ENCODE measurements at places on chromosomes 4 and X.

- DNase-seq: no peak
These were observed 30.8 kb downstream of the BLOC1S4 start for GRCh38 chr4:6746721-6747293.

GRCh38 chrX:109635146-109635545 is 10.2 kb upstream of the KCNE5 start:
- DNase-seq: no peak

GRCh38 chr4:145316897-145317574 is 136.6 kb upstream of the OTUD4 start:
- DNase-seq: no peak

- no peak for DNase-seq
These were observed 28.7 kb upstream of the MAP3K15 start for GRCh38 chrX:19543951-19544381.

DNA sequence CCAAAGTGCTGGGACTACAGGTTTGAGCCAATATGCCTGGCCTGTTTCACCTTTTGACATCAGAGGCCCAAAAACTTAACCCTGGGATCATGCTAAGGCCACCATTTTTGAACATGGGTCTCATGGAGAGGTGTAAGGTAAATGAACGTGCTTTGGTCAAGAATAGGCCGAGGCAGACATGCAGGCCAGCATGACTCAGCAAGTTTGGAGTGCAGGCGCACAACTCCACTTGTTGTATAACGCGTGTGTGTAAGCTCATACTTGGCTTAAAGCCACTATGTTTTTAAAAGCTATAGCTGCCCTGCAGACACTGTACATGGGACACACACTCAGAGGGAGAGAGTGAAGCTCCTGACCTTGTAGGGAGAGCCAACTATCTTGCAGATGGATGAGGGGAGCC is 43.8 kb upstream of the HPSE start:
- no peak for DNase-seq

DNA sequence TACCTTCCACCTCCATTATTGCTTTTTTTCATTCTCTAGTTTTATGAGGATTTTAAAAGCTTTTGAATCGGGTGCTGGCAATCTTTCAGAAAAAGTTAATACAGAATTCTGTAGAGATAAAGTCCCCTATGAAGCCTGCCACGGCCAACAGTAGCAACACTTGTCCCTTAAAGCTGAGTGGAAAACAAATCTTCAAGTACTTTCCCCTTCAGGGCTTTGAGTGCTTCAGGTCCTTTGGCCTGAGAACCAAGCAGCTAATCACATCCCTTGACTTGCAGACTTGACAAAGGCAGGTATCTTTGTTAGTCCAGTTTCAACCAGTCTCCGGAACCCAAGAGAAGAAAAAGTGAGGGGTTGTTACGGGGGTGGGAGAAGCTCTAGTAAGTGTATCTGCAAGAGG is 144.4 kb downstream of the ATG4A start:
- DNase-seq: no peak

DNA sequence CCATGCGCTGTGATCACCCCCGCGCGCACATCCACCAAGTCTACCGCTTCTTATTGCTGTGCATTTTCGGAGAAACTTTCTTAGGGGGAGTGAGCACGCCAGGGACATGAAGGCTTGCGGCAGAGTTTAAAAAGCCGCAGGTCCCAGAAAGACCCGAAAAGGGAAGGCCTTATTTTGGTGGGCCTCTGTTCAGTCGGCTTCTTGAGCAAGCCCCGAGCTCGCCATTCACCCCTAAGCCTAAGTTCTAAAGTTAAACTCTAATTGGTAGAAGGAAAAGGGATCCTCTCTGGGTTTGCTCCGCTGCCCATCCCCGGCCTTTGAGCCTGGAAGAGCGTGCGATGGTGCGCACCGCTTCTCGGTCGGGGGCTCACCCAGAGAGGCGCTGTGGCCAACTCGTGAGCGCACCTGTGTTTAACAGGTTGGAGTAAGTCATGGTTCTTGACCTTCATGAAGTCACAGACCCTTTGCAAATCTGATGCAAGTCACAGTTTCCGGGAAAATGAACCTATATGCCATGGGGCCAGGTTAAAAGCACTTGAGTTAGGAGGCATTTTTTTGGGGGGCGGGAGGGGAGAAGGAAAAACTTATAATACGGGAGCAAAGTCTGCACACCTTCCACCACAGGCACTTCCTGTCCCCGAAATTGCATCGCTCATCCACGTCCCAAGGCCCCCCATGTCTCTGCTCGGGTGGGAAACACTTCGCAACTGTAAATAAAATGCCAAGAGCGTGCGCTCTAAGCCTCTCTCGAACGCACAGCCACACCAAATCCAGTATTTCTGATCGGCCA is 1.9 kb downstream of the PHOX2B start:
- DNase-seq: no peak

Measured in activated T-helper 9 cell treated with anti-CD3 and anti-CD28 coated beads, Interleukin-2, amount 50 U/mL, for 16 hours (primary cell).